ENCODE measurements at places on chromosomes 12 and 14. TPM values are rescaled to one million over a fixed set of nuclear protein-coding genes. Genes with fewer than 3 reads are reported as not detected.

The NKX2-1 gene
- polyA plus RNA-seq: not detected

The SLC39A2 gene
- polyA plus RNA-seq: 0.07 TPM

The FITM1 gene
- polyA plus RNA-seq: 0.36 TPM

The ABCC9 gene
- not detected for polyA plus RNA-seq

The SOAT2 gene
- 0.21 TPM for polyA plus RNA-seq

The TCL1A gene
- polyA plus RNA-seq: not detected

The MSRB3 gene
- 24.6 TPM for polyA plus RNA-seq

The RPGRIP1 gene
- 0.26 TPM for polyA plus RNA-seq

The TBX3 gene
- polyA plus RNA-seq: 22.1 TPM

The CLEC12A gene
- polyA plus RNA-seq: not detected
